Immature natural killer cell (primary cell): ENCODE measurements at places on chromosomes 13 and 19.

- no peak for DNase-seq
These were observed 11.2 kb upstream of the TBC1D4 start for GRCh38 chr13:75493156-75493555.

GRCh38 chr13:33089311-33089710, 73.1 kb downstream of the KL start:
- DNase-seq = no peak

DNA sequence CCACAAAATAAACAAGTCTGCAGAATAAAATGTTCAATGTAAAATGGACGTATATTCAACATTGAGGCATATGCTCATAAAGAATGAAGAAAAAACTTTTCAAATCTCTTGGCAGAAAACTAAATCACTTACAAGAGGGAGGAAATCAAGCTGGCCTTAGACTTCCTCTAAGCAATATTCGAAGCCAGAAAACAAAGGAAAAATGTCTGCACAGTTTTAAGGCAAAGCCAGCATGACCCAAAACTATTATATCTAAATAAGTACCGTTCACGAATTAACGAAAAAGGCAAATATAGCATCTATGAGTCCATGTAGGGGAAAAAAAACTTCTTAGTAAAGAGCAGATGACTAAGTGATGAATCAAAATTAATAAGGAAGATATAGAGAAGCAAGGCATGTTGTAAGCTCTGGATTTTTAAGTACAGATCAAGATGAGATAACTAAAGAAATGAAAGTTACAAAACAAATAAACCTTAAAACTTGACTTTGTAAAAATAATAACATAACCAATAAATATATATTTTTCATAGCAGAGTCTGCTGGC, 101.3 kb downstream of the KCNRG start:
- DNase-seq = no peak

GRCh38 chr19:29491491-29491890, 34.3 kb upstream of the VSTM2B start:
- no peak for DNase-seq

DNA sequence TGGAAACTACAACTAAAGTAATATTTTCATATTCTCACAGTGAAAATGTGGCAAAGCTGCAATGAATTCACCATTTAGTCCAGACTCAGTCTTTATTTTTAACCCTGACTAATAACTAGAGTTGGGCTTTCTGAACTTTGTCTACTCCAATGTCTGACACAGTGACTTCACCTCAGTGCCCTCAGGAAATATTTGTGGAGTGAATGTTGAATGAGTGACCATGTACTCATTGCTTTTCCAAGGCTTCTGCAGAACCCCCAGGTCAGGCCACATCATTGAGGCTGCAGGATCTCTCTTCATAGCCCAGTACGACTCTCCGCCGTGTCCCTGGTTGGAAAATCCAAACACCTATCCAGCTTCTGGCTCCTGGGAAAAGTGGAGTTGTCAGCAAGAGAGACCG, 1.8 kb downstream of the ZNF175 start:
- no peak for DNase-seq

GRCh38 chr19:17539238-17540117, 16.0 kb upstream of the COLGALT1 start:
- peak; percentile 96 for DNase-seq

GRCh38 chr13:50375792-50376191, 360.5 kb downstream of the KCNRG start:
- no peak for DNase-seq
